ENCODE measurements at places on chromosomes 7 and 10.

- no peak for DNase-seq
These were observed 44.6 kb downstream of the BMS1 start for GRCh38 chr10:42827201-42827600.

DNA sequence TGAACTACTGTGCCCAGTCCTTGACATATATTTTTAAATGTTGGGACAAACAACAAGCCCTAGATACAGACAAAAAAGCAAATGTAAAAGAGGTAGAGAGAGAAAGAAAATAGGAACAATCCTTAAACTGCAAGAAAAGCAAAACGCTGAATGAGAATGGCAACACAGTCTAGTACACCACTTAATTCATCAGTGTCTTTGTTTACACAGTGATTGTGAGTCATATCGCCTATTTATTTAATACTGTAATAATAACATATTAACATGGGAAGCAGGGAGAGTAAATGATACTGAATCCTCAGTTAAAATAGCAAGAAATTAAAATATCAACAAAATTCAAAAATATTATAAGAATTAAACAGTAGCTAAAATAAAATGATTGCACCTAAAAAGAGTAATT is 9.8 kb upstream of the LRRTM3 start:
- DNase-seq, result no peak

DNA sequence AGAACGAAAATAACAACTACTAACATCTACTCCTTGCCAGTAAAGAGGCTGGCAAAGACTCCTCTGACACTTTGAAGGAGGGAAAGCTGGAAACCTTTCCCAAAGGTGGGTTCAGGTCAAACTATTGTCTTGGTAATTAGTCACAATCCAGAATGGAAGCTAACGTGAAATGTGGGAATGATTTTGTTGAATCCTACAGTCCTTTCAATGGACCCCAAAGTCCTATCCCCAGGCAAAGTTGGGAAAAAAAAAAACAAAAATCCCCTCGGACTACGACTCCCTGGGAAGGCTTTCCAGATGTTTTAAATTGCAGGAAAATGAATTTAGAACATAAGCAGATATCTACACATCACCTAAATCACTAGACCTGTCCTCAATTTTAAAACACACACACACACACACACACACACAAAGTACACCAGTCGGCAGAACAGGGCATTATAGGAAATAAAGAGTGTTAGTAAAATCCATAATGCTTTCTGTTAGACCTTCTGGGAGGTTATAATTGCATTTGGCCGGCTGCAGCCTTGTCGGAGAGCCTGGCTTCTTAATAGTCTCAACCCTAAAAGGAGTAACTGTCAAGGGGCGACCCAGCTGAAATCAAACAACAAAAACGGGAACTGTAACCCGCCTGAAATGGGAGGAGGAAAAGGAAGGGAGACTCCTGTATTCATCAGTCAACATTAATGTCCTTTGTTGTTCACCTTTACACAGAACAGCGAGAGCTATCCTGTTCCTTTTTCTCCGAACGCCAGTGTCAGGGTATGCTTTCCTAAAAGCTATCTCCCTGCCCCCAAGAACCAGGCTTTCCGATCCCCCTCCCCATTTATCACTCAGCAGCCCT is 1.5 kb downstream of the DOCK4 start:
- no peak for DNase-seq

DNA sequence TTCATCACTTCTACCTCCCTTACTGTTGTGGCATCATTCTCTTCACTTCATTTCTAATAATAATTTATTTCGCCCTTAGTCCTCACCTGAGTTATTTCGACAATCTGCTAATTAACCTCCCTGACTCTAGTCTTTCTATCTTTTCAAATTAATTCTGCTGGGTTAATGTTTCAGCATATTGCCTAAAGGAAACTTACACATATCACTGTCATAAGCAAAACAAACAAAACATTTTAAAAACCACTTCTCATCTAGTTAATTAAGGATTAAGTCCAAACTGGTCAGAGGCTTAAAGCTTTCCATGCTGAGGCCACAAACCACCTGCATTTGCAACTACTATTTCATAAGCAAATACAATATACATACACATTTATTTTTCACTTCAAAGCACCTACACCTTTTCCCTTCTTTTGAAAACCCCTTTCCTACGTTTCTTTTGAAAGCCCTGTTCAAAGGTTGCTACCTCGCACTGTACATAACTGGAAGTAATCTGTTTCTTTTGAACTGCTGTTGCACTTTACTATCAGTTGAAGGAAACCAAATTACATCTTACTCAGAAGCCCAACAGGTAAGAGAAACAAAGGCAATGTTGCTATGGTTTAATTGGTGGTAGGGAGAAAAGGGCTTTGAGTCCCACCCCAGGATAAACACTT is 10.3 kb downstream of the SEM1 start:
- DNase-seq, result no peak

DNA sequence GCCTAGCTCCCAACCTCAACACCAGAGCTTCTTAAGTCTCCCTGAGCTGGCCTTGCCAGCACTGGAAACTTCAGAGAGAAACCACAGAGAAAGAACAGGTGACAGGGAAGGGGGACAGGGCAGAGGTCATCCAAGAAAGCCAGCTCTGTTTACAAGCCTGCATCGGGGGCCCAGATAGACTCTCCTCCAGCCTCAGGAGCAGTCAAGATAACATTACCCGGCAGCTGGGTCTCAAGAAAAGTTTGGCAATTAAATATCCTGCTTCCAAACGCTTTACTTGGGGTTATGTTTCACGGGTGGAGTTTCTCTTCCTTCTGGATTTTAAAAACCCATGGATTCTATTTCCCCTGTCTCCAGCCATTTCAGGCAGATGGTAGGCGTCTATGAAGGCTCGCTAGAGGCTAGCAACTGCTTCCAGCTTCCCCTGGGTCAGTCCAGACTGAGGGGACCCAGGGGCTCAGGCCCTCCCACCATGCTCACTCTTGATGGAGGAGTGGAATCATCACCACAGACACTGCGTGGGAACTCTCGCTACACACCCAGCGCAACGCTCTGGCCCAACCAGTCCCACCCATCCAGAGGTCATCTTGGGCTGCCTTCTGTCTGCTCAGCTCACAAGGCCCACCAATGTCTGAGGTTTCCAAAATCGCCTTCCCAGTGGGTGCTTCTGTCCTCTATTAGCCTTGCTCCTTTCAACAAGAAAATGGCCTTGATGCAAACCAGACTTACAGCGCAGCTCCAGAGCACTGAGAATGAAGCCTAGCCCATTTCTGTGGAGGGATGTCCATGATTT is 48.8 kb downstream of the SH3PXD2A start:
- no peak for DNase-seq

DNA sequence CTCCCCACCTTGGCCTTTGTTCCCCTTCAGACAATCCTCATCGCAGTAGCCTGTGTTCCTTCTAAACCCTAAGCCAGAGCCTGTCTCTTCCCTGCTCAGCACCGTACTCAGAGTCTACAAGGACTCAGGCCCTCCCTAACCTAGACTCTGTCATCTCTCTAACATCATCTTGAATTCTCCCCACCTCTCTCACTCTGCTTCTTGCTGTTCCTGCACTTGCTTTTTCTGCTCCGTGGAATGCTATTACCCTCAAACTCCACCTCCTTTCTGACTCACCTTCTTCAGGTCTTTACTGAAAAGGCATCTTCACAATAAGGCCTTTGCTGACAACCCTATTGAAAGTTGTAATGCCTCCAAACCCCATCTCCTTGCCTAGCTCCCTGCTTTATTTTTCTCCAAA is 141.0 kb downstream of the DKK1 start:
- DNase-seq, result no peak

Data from AG09319 (cell line).